Fibroblast of lung (primary cell): ENCODE measurements at places on chromosomes 7 and 10. TPM values are rescaled to one million over a fixed set of nuclear protein-coding genes. Genes with fewer than 3 reads are reported as not detected.

ZNF736 gene
- 5.9 and 10.2 TPM in 2 replicates for total RNA-seq

MALRD1 gene
- 1.3 and 1.7 TPM in 2 replicates for total RNA-seq

MCM10 gene
- 0.51 and 0.83 TPM in 2 replicates for total RNA-seq

IGF2BP3 gene
- total RNA-seq = 1.5 and 4.3 TPM in 2 replicates

GARIN1A gene
- 0.51 and 1.5 TPM in 2 replicates for total RNA-seq

GPR37 gene
- total RNA-seq = 6.9 and 20.6 TPM in 2 replicates

POM121 gene
- total RNA-seq = 3.1 and 4.8 TPM in 2 replicates

ADAM12 gene
- total RNA-seq = 21.0 and 33.9 TPM in 2 replicates

SEMA3D gene
- total RNA-seq = 4.6 and 12.1 TPM in 2 replicates

NUDT13 gene
- 2.1 and 2.6 TPM in 2 replicates for total RNA-seq

DEPP1 gene
- 97.3 and 120 TPM in 2 replicates for total RNA-seq

PPP1R3C gene
- total RNA-seq = 94.5 and 125 TPM in 2 replicates

TRIL gene
- total RNA-seq = 0.17 and 0.77 TPM in 2 replicates

FAM237B gene
- total RNA-seq = under 0.01 TPM in 1 of 2 replicates, not detected in the other

FKBP9 gene
- total RNA-seq = 242 and 274 TPM in 2 replicates

LRRD1 gene
- total RNA-seq = under 0.01 and 0.17 TPM in 2 replicates

HPSE2 gene
- total RNA-seq = 0.17 and 0.51 TPM in 2 replicates

GALNT11 gene
- total RNA-seq = 32.4 and 43.8 TPM in 2 replicates

HOXA3 gene
- 1.5 TPM in 2 replicates for total RNA-seq

ARL5B gene
- 8.8 and 12.1 TPM in 2 replicates for total RNA-seq

EVX1 gene
- total RNA-seq = not detected in 2 replicates

FANK1 gene
- 0.83 and 2.6 TPM in 2 replicates for total RNA-seq

- H3K27ac ChIP-seq = no peak overlapping the region
- no peaks in the 10 kb centered on the region for H3K27me3 ChIP-seq
- peak; percentile 86 for DNase-seq
- H3K4me1 ChIP-seq = no peaks in the 10 kb centered on the region
- peaks cover 3% of the 10 kb centered on the region for H3K36me3 ChIP-seq
- no peak overlapping the region for H3K4me3 ChIP-seq
Measured at GRCh38 chr7:141593134-141593533, 41.9 kb downstream of the AGK start.

DNA sequence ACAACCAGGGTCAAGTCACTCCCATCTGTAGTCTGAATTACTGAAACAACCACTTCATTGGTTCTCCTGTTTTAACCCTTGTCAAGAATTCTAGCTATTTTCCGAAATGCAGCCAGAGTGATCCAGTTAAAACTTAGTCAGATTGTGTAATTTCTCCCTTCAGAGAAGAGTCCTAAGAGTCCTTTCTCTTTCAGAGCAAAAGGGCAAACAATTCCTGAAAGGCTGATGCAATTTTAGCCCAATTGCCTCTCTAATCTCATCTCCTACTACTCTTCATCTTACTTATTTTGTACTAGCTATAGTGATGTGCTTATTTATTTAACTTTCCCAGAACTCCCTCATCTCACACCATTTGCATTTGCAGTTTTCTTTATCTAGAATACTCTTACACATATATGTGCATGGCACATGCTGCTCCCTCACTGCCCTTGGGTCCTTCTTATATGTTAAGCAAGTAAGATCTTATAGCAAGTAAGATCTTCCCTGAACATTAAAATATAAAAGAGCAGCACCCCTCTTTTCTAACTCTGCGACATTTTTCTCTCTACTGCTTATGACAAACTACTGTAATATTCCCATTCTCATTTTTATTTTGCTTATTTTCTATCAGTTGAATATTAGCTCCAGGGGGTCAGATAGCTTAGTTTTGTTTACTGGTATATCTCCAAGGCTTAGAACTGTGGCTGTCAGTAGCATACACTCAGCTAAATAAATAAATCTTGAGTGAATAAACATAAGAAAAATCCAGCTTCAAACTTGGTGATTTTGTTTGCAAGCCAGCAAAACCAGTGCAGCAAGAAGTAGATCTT, 44.6 kb downstream of the HGF start:
- peak; percentile 29 for DNase-seq
- H3K4me3 ChIP-seq = no peak overlapping the region

GRCh38 chr10:119535837-119536507, 6.5 kb downstream of the RGS10 start:
- H3K36me3 ChIP-seq = no peaks in the 10 kb centered on the region
- no peak for DNase-seq
- peaks cover 9% of the 10 kb centered on the region for H3K4me1 ChIP-seq
- H3K4me3 ChIP-seq = no peak overlapping the region
- H3K27ac ChIP-seq = no peak overlapping the region

GRCh38 chr10:52488606-52489485, 174.8 kb downstream of the DKK1 start:
- no peaks in the 10 kb centered on the region for H3K27me3 ChIP-seq
- no peak overlapping the region for H3K4me3 ChIP-seq
- peak; percentile 26 for DNase-seq
- peaks cover 14% of the 10 kb centered on the region for H3K4me1 ChIP-seq

GRCh38 chr10:63698787-63699150, 177.6 kb downstream of the REEP3 start:
- no peaks in the 10 kb centered on the region for H3K36me3 ChIP-seq
- no peaks in the 10 kb centered on the region for H3K27me3 ChIP-seq

- H3K27me3 ChIP-seq = no peaks in the 10 kb centered on the region
- no peak overlapping the region for H3K27ac ChIP-seq
- H3K36me3 ChIP-seq = peaks cover 3% of the 10 kb centered on the region
- H3K4me3 ChIP-seq = no peak overlapping the region
- H3K4me1 ChIP-seq = no peaks in the 10 kb centered on the region
Measured at GRCh38 chr7:127738859-127739258, 86.9 kb downstream of the SND1 start.

GRCh38 chr10:112797855-112798254, 152.2 kb upstream of the TCF7L2 start:
- H3K36me3 ChIP-seq = no peaks in the 10 kb centered on the region
- no peaks in the 10 kb centered on the region for H3K27me3 ChIP-seq
- no peak overlapping the region for H3K27ac ChIP-seq

- no peaks in the 10 kb centered on the region for H3K27me3 ChIP-seq
- no peak overlapping the region for H3K4me3 ChIP-seq
- no peaks in the 10 kb centered on the region for H3K4me1 ChIP-seq
- H3K36me3 ChIP-seq = no peaks in the 10 kb centered on the region
- no peak for DNase-seq
Measured at GRCh38 chr7:18566829-18567228, 71.3 kb downstream of the HDAC9 start.

- no peak for DNase-seq
- H3K27me3 ChIP-seq = no peaks in the 10 kb centered on the region
- H3K36me3 ChIP-seq = no peaks in the 10 kb centered on the region
- no peaks in the 10 kb centered on the region for H3K4me1 ChIP-seq
Measured at GRCh38 chr7:54858008-54858692, 99.1 kb upstream of the SEC61G start.

DNA sequence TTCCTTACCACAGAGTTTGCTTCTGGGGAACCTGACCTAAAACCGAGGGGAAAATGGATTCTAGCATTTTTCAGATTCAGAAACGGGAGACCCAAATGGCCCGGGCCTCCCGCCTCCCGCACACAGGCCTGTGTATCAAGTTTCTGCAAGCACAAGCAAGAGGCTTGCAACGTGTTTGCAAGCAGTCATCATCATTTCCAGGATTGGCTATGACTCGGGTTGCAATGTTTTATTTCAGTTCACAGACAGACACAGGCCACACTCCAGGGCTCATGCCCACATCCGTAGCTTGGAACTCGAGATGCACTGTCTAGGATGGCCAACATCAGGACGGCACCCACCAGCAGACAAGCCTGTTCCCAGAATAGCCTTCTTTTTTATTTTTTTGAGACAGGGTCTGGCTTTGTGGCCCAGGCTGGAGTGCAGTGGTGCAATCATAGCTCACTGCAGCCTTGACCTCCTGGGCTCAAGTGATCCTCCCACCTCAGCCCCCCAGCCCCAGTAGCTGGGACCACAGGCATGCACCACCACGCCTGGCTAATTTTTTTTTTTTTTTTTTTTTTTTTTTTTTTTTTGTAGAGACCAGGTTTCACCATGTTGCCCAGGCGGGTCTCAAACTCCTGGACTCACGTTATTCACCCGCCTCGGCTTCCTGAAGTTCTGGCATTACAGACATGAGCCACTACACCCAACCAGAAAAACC, 68.1 kb upstream of the FOXK1 start:
- H3K4me1 ChIP-seq = no peaks in the 10 kb centered on the region
- H3K27ac ChIP-seq = no peak overlapping the region
- H3K27me3 ChIP-seq = no peaks in the 10 kb centered on the region
- H3K4me3 ChIP-seq = peak overlapping the region; percentile 41
- DNase-seq = peak; percentile 87

- H3K36me3 ChIP-seq = no peaks in the 10 kb centered on the region
- H3K27ac ChIP-seq = no peak overlapping the region
- no peak for DNase-seq
- no peaks in the 10 kb centered on the region for H3K4me1 ChIP-seq
Measured at GRCh38 chr7:4163565-4164203, 518.4 kb upstream of the FOXK1 start.

- H3K4me1 ChIP-seq = no peaks in the 10 kb centered on the region
- no peaks in the 10 kb centered on the region for H3K36me3 ChIP-seq
- H3K4me3 ChIP-seq = no peak overlapping the region
- no peak overlapping the region for H3K27ac ChIP-seq
Measured at GRCh38 chr7:123355576-123356190, 155.9 kb upstream of the SLC13A1 start.

- DNase-seq = peak; percentile 100
- peak overlapping the region; percentile 8 for H3K27ac ChIP-seq
- no peak overlapping the region for H3K4me3 ChIP-seq
Measured at GRCh38 chr10:44752451-44753441, 158.4 kb upstream of the TMEM72 start.

DNA sequence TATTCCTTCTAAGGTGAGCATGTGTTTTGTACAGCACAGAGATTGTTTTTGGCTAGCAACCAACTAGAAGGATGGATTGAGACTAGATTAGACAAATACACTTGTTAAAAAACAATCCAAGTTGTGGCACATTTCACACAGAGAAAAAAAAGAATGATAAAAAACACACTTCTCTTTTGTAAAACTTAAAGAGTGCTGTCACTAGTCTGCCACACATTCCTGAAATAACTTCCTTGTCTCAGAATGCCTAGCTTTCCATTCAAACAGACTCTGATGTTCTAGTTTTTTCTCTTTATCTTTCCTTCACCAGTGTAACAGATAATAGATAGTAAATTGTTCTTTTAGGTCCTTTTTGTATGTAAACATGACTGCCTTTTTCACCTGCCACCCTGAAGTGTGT, 11.4 kb downstream of the DLD start:
- H3K4me1 ChIP-seq = no peaks in the 10 kb centered on the region
- H3K4me3 ChIP-seq = no peak overlapping the region

DNA sequence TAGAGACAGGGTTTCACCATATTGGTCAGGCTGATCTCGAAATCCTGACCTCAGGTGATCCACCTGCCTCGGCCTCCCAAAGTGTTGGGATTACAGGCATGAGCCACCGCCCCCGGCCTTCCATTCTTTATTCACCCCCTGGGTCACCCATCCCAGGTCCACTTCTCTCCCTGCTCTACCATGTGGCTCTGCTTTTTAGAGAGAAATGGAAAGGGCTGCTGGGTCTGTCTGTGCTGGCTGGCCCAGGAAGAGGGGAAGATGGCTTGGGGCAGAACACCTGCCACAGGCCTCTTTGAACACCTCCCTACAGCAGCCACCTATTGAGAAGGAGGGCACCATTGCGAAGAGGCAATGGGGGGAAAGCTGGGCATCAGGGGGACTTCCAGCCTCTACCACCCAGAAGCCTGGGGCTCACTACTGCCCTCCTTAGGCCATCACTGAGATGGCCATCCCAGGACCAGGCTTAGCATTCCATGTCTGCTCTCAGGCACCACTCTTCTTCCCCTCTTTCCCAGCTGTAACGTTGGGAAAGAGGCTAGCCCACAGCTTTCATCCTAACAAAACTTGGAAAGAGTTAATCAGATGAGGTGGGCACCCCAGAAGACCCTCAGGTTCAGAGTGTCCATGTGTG, 256.3 kb downstream of the GRID1 start:
- no peaks in the 10 kb centered on the region for H3K4me1 ChIP-seq
- H3K27ac ChIP-seq = no peak overlapping the region
- H3K36me3 ChIP-seq = no peaks in the 10 kb centered on the region
- no peaks in the 10 kb centered on the region for H3K27me3 ChIP-seq

GRCh38 chr10:115049960-115050359, 43.2 kb upstream of the ATRNL1 start:
- no peaks in the 10 kb centered on the region for H3K4me1 ChIP-seq
- no peaks in the 10 kb centered on the region for H3K36me3 ChIP-seq
- H3K27ac ChIP-seq = no peak overlapping the region

- no peaks in the 10 kb centered on the region for H3K27me3 ChIP-seq
- no peaks in the 10 kb centered on the region for H3K36me3 ChIP-seq
- no peak overlapping the region for H3K4me3 ChIP-seq
- H3K27ac ChIP-seq = no peak overlapping the region
- DNase-seq = no peak
Measured at GRCh38 chr10:23780331-23780730, 341.5 kb downstream of the OTUD1 start.

DNA sequence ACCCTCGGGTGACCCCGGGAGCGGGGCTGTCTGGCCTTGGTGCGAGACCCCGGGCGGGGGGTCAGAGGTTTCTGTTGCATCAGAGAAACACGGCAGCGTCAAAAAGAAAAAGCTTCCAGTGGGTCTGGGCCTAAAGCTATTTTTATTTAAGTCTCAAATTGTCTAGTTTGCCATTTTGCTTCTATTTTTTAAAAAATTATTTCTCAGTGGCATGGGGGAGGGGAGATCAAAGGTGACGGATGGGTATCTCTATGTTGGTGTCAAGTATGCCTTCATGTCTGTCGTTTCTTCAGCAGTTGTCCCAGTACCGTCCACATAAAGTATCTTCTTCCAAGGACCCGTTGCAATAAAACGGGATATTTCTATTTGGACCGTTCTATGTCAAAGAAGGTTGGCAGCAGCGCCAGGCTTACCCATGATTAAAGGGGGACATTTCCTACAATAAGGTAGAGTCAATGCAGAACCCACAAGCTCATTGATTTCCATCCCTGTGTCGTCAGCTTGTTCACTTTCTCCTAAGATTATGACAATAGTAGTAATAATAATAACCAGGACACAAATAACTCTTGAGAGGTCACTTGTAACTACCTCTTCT, 26.0 kb upstream of the VAX1 start:
- DNase-seq = no peak
- H3K4me3 ChIP-seq = no peak overlapping the region
- no peaks in the 10 kb centered on the region for H3K36me3 ChIP-seq

- no peaks in the 10 kb centered on the region for H3K4me1 ChIP-seq
- no peaks in the 10 kb centered on the region for H3K36me3 ChIP-seq
- DNase-seq = peak; percentile 35
Measured at GRCh38 chr7:12923971-12924370, 236.5 kb downstream of the ARL4A start.

- no peaks in the 10 kb centered on the region for H3K4me1 ChIP-seq
- H3K36me3 ChIP-seq = no peaks in the 10 kb centered on the region
- no peak within 1 kb of the TSS for H3K4me3 ChIP-seq
- no peak within 1 kb of the TSS for H3K27ac ChIP-seq
Measured at GRCh38 chr10:70602665-70603448, at the start of gene PRF1. PRF1 (minus strand) TSS chr10:70602741; CDS start chr10:70600902, 1,839 bp downstream.

DNA sequence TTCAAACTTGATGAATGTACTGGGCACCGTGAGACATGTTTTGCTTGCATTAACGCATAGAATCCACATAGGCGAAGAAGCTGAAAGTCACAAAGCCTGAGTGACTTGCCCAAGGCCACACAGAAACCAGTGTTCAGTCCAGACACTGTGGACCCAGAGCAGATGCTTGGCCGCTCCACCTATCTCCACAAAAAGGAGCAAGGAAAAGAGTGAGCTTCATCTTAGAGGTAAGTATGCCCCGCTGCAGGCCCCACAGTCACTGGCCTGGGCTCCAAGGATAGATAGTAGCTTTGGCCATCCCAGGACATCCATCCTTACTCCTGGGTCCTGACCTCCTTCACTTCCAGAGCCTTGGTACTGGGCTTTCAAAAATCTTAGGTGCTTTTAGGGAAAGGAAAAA, 60.1 kb upstream of the SAMD8 start:
- DNase-seq = no peak
- H3K27ac ChIP-seq = no peak overlapping the region
- no peaks in the 10 kb centered on the region for H3K4me1 ChIP-seq
- H3K36me3 ChIP-seq = no peaks in the 10 kb centered on the region
- H3K27me3 ChIP-seq = no peaks in the 10 kb centered on the region
- no peak overlapping the region for H3K4me3 ChIP-seq
